ENCODE measurements at places on chromosomes 3 and 15.

GRCh38 chr3:67028001-67028784, 30.1 kb downstream of the KBTBD8 start:
- no peak for DNase-seq

DNA sequence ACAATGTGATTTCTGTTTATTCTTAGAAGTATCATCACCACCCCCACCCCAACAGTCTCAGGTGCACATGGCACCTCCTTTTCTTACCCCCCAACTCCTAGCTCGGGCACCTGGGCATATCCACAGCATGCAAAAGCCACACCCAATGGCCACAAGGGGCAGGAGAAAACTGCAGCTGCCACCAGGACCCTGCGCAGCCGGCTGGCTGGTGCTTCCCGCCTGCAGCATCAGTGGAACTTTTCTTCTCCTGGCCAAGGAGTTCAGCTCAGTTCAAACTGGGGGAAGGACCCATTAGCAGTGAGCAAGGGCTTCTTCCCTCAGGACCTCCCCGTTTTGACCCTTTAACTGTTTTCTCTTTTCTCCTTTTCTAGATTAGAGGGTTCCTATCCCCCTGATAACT, 44.8 kb downstream of the TM4SF18 start:
- DNase-seq = no peak

- no peak for DNase-seq
Measured at GRCh38 chr3:126424039-126424717, 29.5 kb downstream of the CFAP100 start.

DNA sequence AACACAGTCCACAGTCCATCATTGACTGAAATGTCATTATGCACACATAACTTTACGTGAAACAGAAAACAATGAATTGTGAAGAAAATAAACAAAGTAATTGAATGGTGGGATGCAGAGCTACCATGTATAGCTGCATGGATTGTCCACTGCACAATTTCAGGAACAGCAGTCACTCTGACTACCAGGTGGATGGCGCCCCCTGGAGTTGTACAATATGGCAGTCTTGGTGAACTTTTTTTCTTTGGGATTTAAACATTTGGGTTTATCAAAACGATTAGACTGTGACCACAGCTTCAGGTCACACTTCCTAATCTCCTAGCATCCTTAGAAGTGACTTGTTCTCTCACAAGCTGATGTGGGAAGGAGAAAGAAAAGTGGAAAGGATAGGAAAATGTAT, 48.9 kb upstream of the TCF12 start:
- DNase-seq = no peak

GRCh38 chr3:7238565-7239295, 377.8 kb downstream of the GRM7 start:
- DNase-seq = no peak

DNA sequence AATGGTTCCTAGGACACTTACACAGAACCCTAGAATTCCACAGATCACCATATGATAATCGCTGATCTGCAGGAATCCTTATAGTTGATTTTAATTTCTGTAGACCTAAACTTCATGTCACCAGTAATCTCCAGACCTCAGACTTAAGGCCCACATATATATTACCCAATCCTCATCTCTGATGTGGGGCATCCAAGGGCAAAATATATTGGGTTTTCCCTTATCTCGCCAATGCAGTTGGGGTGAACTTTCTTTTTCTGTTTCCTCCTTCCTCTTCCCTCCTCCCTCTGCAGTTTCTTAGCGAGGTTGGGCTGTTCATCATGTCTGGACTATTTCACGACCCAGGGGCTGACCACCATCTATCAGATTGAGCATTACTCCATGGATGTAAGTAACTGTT, 230.2 kb downstream of the P3H2 start:
- no peak for DNase-seq

- DNase-seq = no peak
Measured at GRCh38 chr3:28124882-28125281, 116.5 kb upstream of the CMC1 start.

DNA sequence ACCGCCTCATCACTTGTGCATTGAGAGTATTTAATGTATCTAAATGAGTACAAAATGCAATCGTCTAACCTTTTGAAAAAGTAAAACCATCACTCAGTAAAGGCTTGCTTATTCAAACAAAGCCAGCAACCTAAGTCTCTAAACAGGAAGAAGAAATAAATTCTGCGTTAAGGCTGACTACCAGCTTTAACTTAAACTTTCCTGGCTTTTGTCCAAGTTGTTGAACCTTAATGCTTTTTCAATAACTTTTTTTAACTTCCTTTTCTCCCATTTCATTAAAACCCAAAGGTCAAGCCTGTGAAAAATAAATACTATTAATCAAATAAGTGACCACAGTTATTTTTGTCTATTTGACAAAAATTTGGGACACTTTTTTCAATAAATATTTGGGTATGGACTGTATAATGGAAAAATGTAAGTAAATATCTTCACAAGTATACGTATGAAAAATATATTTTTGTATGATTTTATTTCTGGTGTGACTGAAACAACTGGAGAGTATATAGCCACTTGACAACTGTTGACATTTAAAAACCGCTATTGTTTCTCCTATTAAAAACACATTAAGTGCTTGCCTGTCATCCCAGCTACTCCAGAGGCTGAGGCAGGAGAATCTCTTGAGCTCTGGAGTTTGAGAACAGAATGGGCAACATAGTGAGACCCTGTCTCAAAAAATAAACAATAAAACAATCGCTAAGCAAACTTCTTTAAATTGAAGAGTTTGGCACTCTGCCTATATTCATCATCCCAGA, 2.9 kb downstream of the KLHL24 start:
- no peak for DNase-seq

GRCh38 chr3:194312743-194313281, 38.3 kb downstream of the CPN2 start:
- DNase-seq = peak; percentile 60

- DNase-seq = no peak
Measured at GRCh38 chr15:67006083-67007065, 59.0 kb upstream of the SMAD3 start.

- DNase-seq = no peak
Measured at GRCh38 chr3:5579946-5580345, 392.4 kb downstream of the EDEM1 start.

DNA sequence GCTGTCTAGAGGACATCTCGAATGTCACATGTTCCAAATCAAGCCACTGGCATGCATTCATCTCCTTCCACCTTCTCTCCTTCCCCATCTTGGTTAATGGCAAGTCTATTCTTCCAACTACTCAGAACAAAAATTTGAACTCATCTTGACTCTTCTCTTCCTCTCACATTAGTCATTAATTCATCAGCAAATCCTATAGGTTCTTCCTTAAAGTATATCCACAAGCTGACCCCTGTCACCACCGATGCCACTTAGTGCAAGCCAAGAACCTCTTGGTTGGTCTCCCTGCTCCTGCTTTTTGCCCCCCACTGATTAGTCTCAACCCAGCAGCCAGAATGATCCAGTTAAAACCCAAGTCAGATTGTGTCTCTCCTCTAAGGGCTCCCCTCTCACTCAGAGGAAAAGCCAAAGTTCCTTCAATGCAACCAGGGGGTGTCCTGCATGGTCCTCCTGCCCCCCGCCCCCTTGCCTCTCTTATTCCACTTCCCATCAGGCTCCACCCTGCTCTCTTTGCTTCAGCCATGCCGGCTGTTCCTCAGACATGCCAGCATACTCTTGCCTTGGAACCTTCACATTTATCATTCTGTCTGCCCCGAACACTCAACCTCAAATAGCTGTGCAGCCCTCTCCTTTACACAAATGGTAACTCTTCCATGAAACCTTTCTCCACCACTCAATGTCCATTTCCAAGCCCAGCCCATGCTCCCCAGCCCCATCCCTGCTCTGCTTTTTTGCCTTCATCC, 1.0 kb upstream of the GALNT15 start:
- DNase-seq = no peak

DNA sequence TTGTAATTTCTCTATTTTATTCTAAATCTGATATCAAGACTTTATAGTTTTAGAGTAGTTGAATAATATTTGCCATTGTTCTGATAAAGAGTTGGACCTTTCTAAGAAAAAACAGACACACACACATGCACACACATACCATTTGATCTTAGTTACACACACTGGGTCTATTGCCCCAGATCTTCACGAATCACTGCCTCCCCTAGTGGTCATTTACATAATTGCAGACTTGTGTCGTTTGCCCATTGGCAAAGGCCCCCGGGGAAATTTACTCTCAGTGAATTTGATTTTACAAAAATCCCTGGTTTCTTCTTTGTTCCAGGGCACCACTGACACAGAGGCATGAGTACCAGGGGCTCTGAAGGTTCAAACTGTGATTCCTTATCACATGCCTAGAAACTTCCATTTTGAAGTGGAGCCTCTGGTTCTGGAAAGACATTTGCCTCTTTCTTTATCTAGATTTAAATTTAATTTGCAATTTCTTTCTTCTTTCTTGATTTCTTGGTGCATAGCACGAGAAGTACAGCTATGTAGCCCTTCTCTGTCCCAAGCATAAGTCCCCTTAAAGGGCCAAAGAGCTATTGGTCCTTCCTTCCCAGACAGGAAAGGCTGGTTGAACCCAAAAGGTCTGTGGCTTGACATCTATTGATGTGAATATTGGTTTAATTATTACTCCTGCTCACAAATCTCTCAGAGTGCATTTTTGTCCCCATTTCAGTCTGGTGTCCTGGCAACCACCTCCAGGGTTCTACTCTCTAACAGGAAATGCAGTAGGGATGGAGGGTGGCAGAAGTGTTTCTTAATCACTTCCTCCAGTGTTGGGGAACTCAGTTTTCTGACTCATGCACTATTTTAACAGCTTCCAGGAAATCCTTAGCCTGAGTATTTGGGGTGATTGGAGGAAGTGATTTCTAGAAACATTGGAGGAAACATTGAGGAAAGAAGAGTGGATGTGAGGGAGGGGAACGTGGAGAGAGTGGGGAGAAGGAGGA, 32.4 kb upstream of the SLC6A11 start:
- DNase-seq = no peak

- DNase-seq = peak; percentile 14
Measured at GRCh38 chr15:96160269-96160668, 170.2 kb upstream of the NR2F2 start.
